T-helper 22 cell (primary cell): ENCODE measurements at places on chromosomes 2 and 18.

DNA sequence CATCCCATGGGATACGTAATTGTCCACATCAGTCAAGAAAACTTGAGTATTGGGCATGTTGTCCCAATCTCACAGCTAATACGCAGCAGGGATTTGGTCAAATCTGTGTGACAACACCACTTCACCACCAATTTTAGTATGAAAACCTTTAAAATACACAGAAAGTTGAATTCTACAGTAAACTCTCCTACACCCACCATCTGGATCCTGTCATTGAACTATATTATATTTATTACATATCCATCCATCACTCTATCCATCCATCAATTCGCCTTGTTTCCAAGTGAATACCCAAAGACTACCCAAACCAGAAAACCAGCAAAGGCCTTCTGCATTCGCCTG lies 846 bp upstream of the FKBP7 start:
- no peak for DNase-seq

- DNase-seq, result no peak
Observed at GRCh38 chr2:232330068-232330999, 48.2 kb upstream of the ALPP start.

DNA sequence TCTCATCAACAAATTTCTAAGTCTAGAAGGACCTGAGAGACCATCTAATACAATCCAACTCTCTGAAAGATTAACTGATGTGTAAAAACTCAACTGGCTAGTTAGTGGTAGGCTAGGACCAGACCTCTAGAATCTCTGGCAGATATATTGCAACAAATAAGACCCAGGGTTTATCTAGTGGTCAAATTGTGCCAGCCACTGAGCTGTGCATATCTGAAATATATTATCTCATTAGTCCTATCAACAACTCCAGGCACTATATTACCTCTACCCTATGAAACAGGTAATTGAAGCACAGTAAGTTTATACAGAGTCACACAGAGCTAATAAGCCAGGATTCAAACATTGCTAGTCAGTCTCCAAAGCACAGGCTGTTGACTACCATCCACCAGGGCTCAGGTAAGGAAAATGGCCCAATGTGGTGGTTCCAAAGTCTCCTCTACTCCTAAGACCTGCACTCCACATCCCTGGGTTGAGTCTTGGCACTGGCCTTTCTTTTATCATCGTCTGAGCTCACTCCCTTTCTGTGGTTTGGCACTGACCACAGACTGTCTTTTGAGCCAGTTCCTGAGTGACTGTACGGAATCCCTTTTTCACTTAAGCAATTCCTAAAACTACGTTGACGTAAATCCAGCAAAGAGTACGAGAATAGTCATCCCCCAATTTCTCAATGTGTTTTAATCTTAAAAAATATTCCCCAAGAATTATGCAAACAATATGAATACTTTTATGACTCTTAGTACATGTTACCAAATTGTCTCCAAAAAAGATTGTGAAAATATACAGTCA lies 11.9 kb upstream of the PID1 start:
- DNase-seq, result no peak

GRCh38 chr2:96971926-96972444 lies 14.4 kb downstream of the FAM178B start:
- DNase-seq, result no peak

DNA sequence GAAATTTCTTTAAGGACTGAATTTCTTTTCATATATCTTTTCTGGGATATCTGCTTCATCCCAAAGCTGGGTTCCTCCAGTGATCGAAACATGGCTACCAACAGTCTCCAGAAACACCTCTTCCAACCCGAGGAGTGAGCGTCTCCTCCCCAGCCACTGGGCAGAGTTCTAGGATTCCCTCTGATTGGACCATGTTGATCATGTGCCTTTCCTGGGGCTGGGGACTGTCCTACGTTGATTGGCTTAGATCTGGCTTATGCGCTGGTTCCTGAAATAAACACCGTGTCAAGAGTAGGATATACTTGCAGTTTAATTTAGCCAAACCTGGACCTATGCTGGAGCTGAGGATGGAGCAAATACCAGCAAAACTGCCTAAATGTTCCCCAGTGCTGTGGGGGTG lies 55.5 kb upstream of the SLC16A14 start:
- DNase-seq, result no peak

DNA sequence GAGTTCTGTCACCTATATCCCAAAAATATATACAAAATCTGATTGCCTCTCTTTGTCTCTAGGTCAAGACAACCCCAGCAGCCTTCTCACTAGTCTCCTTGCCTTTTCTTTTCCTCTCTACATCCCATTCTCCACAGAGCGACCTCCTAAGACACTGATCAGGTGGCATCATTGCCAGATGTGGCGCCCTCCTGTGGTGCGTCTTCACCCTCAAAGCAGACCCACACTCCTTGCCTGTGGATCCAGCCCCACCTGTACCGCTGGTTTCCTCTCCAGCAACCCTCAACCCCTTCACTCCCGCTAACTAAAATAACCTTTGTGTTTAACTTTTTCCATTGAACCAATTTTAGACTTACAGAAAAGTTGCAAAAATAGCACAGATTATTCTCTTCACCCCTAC lies 273.3 kb downstream of the GLI2 start:
- no peak for DNase-seq

- DNase-seq, result no peak
Observed at GRCh38 chr2:100702438-100703109, 117.4 kb upstream of the NPAS2 start.

DNA sequence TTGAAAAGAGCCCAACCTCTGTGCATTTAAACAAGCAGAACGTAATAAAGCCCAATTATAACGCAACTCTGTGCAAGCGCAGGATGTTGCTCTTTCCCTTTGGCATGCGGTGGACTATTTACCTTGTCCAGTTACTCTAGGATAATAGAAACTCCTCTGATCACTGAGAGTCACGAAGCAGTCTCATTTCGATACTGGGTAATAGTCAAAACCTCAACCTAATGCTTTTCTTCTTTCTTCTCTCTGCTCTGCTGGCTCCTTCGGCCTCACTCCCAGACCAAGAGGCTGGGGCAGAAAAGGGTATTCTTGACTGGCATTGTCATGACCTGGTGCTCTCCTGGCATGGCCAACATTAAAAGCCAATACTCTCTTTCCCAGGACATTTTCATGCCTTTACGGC lies 89.7 kb upstream of the GCFC2 start:
- DNase-seq, result no peak

DNA sequence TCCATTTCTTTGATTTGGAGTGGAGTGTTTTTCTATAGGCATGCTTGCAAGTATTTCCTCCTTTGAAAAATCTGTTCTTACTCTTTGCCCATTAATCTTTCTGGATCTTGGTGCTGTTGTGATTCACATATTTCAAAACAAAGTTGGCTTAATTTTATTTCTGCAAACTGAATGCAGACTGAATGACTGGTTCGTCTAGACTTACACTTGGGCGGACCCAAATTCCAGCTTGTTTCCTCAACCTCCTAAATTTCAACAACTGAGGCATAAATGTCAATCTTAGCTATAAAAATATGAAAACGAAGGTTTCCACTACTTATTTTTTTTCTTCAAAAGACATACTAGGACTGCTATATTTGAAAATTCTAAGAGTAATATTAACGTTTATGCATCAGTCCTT lies 59.0 kb downstream of the ANKRD44 start:
- DNase-seq, result no peak

DNA sequence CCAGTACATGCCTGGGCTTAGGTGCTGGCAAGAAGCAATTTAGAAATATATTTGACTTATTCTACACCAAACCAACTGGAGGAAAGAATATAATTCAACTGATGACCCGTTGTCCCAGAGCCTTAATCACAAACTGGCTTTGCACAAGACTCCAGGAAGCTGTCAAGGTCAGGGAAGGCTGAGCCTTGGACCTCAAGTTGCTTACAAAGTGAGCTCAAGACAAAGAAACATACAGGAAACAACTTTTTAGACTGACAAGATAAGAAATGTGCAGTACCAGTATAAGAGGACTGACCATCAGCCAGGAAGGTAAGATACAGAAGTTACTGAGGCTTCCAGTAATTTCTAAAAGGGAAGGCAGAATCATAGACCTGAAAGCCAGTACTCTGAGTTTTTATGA lies 35.0 kb upstream of the GPR55 start:
- no peak for DNase-seq

GRCh38 chr2:225052703-225053102 lies 10.4 kb upstream of the DOCK10 start:
- no peak for DNase-seq

DNA sequence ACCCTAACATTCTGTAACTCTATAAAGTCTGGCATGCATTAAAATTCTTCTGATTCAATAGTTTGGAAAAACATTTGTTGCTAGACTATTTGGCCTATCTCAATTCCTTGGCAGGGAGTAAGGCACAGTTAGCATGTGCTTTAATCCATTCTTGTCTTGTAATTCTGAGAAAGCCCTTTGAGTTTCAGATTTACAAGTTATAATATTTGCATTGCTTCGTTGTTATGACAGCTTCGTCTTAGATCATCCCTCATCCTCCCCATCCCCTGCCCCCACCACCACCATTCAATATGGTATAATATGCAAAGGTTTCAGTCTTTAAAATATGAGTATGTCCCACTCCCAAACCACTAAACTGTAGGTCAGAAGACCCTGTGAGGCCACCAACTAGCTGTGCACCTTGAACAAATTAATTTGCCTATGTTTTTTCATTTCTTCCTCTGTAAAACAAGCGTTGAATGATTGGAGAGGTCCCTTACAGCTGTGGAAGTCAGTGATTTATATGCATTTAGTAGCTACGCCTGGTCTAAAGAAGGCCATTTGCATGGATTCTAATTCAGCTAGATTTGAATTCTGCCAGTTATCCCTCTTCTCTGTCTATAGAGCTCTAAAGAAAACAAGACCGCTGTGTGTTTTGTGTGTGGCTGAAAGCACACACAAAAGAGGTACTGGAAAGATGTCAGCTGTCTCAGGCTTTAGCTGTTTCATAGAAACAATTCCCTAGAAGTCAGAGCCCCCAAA lies 591 bp downstream of the C2orf80 start:
- DNase-seq, result no peak

- no peak for DNase-seq
Observed at GRCh38 chr2:43306197-43306596, 79.8 kb upstream of the ZFP36L2 start.

DNA sequence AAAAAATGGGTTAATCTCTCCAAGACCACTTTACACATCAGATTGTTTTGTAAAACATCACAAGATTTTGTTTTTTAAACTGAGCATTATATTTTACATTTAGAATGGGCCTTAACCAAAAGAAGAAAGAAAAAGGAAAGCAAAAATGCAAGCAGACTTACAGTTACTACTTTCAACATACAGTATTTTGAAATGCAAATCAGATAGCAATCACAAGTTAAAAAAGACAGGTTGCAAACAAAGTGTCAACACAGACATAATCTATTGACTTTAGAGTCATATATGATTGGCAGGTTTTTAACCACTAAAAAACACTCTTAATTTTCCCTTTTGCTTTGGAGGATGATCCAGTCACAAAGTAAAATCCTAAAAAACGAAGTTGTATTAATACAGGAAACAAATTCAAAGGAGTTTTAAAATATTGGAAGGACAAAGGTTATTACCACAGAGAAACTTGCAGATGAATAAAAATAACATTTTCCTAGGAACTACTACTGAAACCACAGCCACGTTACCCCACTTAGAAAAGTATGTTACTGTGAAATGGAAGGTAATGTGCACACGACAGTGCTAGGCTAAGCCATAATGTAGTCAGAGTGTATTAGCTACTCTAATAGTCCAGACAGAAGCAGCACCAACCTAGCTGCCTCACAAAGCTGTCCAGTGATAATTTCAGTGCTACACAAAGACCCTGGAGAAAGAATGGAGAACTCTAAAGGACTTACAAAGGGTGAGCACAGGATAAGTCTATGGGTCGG lies 22.9 kb downstream of the DARS1 start:
- no peak for DNase-seq

GRCh38 chr18:12093520-12094257 lies at the start of gene ANKRD62:
ANKRD62 (plus strand) TSS chr18:12093843; CDS start chr18:12094018, 175 bp downstream.
- DNase-seq, result no peak

- no peak for DNase-seq
Observed at GRCh38 chr2:46414701-46415100, 64.7 kb upstream of the TMEM247 start.

- DNase-seq, result no peak
Observed at GRCh38 chr18:3983351-3983969, 471.6 kb downstream of the DLGAP1 start.

- no peak for DNase-seq
Observed at GRCh38 chr2:53289309-53290006, 478.1 kb upstream of the CHAC2 start.

DNA sequence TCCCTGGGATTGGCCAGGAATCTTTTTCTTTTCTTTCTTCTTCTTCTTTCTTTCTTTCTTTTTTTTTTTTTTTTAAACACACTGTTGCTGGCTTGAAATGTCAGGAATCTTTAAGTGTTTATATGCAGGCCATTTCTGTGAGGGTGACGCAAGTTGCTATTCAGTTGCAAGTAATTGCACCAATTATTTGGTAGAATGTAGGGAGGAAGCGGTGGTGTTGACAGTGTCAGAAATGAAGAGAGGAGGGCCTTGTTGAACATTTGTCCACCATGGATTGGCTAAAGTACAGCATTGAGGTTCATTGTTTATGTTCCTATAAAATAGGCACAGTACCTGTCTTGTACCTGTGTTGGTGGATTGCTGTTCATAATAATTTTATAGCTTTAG lies 6.5 kb downstream of the RPIA start:
- DNase-seq, result no peak

DNA sequence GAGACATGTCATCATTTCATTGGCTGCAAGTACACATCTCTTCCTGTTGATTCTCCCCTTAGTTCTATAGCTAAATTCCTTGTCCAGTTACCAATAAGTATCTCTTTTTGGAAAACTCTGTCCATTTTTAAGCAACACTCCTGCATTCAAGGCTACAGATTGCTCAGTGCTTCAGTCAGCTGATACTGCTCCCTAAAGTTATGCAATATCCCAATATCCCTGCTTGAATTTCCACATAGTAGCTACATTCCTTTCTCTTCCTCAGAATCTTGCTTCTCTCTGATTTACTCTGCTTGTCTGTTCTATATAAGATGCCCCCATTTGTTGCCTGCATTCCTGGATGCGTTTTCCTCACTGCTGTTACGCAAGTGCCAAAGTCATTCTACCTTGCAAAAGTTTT lies 109.8 kb downstream of the PARD3B start:
- DNase-seq, result no peak

- DNase-seq, result no peak
Observed at GRCh38 chr18:59870623-59871130, 29.1 kb upstream of the PMAIP1 start.

DNA sequence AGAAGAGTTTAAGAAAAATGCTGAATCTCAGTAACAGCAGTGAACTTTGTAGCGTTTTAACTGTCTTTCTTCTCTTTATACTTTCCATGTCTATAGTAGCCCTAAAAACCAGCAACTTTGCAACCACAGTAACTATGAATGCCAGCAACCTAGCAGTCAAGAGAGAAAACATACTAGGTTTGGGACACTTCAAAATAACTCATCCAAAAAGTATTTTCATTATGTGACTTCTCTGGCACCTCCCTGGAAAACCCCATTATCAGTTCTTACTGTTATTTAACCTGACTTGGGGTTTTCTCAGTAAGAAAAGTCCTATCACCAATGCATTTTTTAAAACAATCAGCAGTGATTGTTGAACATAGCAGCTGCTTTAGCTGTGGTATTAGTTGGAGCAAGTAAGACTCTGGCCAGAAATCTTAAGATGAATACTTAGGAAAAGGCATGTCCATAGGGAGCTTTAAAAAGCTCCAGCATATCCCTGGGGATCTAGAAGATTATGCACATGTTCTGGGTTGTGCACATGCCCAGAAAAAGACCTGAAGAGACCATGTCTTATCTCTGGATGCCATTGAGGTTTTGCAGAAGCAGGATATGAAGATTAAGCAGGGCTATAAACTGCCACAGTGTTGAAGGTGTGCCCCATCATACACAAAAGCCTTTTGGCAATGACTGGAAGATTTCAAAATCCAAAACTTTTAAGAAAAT lies 411.3 kb downstream of the CMPK2 start:
- no peak for DNase-seq

- DNase-seq, result no peak
Observed at GRCh38 chr18:43847164-43848091, 570.1 kb upstream of the SYT4 start.
